ENCODE measurements at places on chromosomes 7 and 10.

DNA sequence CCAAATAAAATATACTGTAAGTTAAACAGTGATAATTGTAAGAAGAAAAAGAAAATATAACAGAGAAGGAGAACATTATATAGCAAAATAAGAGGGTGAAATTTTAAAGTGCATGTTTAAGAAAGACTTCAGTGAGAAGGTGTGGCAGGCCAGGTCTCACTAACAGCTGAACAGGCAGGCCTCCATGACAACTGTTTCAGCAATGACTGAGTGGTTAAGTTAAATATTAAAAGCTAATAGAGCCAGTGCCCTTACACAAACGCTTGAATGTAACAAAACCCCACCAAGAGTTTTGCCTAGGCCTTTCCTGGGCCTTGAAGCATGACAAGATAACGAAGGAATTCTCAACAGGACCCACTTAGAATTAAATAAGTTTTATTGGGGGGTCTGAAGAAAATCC, 32.6 kb downstream of the CFAP43 start:
- DNase-seq = no peak

DNA sequence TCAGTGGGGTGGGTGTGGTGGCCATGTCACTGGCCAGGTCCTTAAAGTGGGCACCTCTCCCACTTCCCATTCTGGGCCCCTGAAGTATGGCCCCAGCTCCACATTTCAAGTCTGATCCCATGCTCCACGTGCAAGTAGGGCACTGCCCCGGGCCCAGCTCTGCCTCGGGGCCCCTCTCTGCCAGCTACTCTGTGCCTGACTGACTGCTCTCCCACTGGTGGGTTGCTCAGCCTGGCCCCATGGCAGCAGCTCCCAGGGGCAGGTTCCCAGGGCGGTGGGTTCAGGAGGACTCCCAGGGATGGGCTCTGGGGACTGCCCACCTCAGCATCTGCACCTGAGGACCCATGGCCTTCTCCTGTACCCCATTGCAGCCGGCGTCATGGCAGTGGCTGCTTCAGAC, 110.2 kb upstream of the FAM180A start:
- DNase-seq = no peak

- no peak for DNase-seq
Observed at GRCh38 chr10:52099026-52099600, 215.0 kb upstream of the DKK1 start.

DNA sequence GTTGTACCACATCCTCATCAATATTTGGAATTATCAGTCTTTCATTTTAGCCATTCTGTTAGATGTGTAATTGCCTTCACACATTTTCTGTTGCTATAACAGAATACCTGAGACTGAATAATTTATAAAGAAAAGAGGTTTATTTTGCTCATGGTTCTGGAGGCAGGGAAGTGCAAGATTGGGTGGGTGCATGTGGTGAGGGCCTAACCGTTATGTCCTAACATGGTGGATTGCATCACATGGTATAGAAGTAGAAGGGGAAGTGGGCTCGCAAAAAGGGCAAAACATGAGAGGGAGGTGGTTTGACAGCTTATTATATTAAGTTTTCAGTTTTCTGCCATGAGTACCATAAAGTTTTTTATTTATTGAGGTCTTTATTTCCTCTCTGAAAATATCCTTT, 452.0 kb downstream of the ARL4A start:
- DNase-seq = no peak

DNA sequence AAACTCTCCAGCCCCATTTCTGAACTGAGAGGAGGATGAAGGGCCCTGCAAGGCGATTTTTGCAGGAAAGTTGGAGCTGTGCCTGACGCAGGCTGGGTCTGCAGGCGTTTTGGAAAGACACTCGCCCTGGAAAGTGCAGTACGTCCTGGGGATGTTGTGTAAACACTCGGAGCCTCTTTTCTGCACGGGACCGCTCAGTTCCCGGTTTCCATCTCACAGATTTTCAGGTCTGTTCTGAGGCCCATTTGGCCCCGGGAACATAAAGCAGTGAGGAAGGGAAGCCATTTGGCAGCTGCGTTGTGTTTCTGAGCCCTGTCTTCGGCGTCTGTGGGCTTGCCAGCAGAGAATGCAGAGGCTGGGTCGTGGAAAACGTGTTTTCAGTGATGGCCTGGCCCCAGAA, 655.0 kb upstream of the MGMT start:
- no peak for DNase-seq

DNA sequence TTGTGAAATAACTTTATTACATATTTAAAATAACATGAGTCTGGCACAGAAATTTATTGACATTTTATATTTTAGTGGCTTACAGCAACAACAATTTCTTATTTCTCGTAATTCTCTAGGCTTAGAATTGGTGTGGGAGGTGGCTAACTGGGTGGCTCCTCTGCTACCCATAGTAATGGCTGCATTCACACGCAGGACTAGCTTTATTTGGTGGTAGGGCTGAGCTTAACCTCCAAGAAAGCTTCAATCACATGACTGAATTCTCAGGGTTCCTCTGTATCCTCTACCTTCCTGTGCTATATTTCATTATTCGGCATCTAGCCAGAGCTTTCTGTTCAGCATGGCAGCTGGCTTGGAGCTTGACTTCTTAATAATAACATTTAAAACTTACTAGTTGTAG, 138.8 kb downstream of the ZWINT start:
- DNase-seq = no peak

Measured in stimulated activated CD4-positive, alpha-beta T cell treated with anti-CD3 and anti-CD28 coated beads, Interleukin-1b, Interleukin-23, amount 100 ng/mL, for 1 hour (primary cell).